NCI-H1092 (cell line): ENCODE measurements at places on chromosomes 2 and 18.
A peak's percentile ranks its signal among the peaks of the same experiment; 100 is the strongest.

DNA sequence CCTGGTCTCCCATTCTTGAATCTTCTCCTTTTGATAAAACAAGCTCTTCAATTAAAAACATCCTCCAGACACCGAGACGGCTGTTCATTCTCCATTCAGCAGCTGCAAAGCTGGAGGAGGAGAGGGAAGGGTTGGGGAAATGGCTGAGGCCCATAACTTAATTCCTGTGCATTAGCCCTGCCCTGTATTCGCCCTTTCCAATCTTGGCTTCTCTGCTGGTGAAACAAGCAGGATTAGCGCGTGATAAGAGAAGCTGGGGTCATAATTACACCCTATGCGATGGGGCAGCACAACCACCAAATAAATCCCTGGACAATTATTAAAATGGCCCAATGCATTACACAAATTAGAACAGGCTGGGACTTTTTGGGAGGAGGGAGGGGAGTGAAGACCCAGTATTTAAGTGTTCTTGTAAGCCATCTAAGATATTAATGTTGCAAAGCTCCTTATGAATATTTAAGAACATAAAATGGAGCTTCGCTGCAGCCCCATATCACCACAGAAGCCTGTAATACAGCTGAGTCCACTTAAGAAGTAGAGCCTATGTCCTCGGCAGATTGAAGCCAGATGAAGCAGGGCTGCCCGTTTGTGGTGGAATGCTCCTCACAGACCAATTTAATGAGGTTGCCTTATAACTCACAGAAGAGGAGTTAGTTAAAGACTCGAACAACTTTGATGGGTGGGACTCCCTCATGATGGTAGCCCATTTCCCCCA, 176.6 kb upstream of the SKOR2 start:
- DNase-seq = no peak

- DNase-seq = no peak
These were observed 130.6 kb upstream of the HAAO start for GRCh38 chr2:42922790-42923579.

DNA sequence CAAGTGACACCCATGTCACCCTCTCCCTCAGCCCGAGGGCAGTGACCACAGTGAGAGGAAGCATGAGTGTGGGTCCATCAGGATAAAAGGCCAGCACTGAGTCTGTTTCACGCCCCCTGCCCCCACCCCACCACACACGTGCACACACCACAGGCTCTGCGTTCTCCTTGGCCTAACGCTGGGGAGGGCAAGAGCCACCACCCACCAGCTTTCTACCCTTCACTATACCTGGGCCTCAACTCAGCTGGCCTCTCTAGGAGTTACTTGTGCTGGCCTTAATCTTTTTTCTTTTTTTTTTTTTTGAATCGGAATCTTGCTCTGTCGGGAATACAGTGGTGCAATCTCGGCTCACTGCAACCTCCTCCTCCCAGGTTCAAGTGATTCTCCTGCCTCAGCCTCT, 140.5 kb downstream of the ZFP36L2 start:
- DNase-seq = no peak

- peak; percentile 3 for DNase-seq
These were observed 3.0 kb downstream of the CD8A start for GRCh38 chr2:86787736-86788135.

DNA sequence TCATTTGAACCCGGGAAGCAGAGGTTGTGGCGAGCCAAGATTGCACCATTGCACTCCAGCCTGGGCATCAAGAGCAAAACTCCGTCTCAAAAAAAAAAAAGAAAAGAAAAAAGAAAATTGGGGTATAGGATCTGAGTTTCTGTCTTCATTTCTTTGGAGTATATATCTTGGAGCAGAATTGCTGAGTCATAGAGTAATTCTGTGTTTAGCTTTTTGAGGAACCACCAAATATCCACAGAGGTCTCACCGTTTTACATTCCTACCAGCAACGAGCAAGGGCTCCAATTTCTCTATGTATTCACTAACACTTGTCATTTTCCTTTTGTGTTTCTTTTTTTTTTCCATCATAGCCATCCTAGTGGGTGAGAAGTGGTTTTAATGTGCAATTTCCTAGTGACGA, 87.6 kb upstream of the TEX51 start:
- DNase-seq = no peak

DNA sequence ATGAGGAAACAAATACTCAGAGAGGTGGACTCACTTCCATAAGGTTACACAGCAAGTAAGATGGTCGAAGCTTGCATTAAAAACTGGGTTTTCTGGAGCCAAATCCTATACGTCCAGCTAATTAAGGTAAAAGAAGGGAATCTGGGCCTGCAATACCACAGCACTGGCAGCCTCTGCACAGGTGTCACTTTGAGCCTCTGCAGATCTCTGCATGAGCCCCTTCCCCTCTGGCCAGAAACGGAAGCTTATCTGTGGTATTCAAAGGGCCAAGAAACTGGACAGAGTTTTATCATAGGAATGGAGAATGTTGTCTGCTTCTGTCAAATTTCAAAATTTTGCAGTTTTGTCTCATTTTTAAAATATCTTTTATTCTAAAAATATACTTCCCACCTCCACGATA, 76.1 kb downstream of the OSR1 start:
- no peak for DNase-seq

DNA sequence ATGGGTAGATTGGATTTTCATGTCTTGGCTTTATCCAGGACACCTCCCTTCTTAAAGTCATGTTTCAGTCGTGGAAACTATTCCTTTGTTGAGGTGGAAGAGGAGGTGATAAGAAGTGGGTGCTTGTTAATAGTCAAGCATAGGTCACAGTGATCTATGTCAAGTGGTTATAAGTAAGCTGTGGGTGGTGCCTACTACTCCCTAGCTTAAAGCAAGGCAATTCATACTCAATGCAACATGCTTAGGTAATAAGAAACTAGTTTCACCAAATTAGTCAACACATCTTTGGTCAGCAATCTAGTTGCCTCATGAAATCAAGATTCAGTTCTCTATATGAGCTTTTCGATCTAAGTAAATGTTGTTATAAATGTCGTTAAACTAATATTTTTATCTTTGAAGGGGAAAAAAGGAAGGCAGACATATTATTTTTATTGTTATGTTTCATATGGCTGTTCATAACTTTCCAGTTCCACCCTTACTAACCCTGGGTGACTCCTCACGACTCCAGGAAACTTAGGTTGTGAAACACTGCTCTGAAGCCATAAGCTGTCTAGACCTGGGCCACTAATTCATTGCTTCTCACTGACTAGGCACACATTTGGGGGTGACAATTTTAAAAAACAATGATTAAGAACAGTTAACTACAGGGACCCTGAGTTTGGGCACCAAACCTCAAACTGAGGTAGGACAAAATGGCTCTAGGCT, 5.8 kb upstream of the ABCB11 start:
- no peak for DNase-seq

DNA sequence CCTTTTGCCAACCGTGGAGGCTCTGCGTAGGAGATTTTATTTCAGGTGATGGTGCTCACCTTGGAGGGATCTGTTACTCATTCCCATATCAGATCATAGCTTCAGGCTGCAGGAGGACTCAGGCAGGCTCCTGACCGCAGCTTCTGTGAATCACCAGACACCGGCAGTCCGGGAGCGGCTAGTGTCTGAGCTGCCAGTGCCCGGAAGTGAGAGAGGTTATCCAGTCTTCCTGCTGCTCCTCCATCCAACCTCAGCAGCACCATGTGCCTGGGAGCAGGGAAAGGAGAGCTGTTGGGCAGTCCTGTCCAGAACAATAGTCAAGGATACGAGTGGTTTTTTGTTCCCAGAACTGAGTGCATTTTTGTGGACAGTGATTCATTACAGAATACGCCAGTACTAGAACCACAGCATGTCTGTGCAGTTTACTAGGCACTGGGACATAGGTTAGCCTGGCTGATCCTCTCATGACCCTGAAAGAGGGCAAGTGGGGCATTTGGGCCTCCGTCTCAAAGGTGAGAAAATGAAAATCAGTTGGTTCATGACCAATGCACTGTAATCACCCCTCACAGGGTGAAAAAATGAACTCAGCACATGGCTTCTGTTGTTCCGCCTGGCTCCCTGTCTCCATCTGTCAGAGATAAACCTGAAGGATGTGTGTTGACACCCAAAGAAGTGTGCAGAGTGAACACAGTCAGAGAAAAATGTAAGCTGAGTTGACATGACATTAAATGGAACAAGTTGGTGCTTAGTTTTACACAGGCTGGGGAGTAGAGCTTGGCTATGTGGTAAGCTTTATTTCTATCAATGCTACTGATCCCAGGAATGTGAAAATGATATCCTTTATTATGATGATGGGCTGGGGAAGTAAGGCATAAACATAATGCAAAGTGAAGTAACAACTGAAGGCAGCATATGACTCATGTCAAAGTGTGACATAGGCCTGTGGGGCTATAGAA, 12.2 kb downstream of the FHOD3 start:
- DNase-seq = no peak

DNA sequence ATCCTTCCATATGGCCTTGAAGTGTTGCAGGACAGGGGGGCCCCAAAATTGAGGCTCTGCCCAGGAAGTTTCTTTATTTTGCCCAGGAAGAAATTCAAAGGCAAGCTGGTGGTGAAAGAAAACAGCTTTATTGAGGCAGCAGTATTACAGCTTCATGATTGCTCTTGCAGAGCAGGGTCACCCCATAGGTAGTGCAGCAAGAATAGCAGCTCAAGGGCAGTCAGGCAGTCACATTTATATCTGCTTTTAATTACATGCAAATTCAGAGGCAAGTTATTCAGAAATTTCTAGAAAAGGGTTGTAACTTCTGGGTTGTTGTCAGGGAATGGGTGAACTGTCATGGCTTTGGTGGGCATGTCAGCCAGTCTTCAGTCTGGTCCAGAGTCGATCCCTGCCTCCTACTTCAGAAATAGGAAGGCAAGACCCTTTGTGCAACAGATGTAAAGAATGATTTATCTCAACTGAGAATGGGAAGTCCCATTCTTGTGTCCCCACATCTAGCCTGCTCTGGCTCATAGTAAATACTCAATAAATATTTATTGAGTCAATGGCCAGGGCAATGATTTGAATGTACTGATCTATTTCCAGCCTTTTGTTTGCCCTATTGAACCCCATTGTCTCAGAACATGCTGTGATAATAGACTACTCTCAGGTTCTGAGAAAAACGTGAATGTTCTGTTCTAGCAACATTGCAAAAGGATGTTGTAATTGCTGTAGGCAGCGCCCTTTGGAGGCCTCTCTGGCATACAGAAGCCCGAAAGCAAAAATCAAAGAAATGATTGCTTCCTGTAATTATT, 129.8 kb downstream of the MYO3B start:
- DNase-seq = no peak

DNA sequence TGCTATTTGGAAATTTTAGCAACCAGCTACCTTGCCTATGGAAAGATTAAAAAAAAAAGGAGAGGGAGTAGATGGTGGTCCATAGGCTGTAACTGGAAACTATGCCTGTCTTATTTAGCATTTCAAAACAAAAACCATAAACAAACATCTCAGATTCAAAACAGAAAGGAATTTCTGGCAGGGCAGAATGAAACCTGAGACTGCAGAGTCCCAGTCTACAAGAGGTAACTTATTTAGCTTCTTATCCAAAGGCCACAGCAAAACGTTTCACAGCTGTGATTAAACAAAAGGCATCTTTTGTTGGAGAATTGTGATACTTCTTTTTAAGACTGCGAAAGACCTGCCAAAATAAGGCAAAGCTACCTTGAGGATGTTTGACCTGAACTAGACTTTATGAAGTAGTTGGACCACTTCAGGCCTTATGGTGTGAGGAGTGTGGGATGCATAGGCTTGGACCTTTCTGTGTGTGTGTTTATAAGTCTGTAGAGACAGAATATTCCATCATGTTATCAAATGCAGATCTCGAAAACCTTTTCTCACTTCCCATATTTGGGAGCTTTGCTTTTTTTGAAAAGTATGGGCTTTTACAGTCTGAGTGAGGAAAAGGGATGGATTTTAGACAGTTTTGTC, 11.0 kb downstream of the CRIM1 start:
- no peak for DNase-seq

GRCh38 chr18:45957100-45957499, 10.0 kb downstream of the EPG5 start:
- DNase-seq = no peak

- DNase-seq = no peak
These were observed 42.1 kb upstream of the NEMP2 start for GRCh38 chr2:190576573-190576972.

- no peak for DNase-seq
These were observed 9.7 kb upstream of the EN1 start for GRCh38 chr2:118856978-118857676.

DNA sequence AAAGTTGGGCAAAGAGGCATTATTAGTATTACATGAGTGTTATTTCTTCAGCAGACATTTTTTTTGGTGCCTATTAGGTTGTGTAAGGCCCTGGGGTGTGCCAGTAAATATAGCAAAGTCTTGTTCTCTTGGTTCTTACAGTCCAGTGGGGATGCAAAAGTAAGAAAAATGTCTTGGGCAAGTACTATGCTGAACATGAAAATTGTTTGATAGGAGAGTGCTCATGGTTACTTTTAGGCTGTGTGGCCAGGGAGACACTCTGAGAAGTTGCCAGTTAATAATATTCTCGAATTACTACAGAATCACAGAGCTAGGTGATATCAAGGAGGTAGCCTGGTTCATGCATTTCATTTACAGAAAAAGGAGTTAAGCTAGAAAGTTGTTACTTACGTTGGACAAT, 1.9 kb downstream of the AGFG1 start:
- no peak for DNase-seq

DNA sequence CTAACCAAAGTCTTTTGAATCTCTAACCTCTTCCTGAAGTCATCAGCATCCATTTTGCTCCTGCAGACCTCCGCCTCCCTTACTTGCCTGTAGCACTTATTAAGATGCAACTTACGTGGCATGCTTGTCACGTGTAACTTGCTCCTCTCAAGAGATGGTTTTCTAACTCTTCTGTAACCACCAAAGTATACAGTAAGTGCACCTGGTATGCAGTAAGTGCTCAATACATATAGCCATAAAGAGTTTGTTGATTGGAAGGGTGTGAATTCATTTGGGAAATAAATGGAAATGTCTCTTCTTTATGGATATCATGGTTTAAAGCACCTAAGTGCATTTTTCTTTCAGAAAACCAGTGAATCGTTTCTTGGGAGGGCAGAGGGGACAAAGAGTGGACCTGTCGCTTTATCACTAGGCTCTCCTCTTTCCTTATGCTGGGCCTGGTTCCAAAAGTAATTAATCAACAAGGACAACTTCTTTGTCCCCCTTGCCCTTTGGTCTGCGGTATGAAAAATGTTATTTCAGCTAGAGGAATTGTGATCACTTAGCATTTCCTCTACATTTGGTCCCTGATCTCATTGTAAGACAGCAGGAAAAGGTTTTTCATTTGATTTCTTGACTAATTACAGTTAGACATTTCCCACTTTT, 370.0 kb upstream of the SPRED2 start:
- DNase-seq = no peak

GRCh38 chr18:42437646-42438045, 482.6 kb downstream of the PIK3C3 start:
- DNase-seq = no peak

DNA sequence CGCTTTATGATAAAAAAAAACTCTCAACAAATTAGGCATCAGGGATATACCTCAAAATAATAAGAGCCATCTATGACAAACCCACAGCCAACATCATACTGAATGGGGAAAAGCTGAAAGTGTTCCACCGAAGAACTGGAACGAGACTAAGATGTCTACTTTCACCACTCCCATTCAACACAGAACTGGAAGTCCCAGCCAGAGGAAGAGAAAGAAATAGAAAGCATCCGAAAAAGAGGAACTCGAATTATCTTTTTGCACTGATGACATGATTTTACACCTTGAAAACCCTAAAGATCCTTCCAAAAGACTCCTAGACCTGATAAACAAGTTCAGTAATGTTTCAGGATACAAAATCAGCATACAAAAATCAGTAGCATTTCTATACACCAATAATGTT, 121.6 kb downstream of the ZRANB3 start:
- no peak for DNase-seq

GRCh38 chr2:62692225-62692624, 13.3 kb upstream of the EHBP1 start:
- DNase-seq = no peak
